Effector memory CD8-positive, alpha-beta T cell (primary cell): ENCODE measurements at places on chromosomes 16 and 17.

DNA sequence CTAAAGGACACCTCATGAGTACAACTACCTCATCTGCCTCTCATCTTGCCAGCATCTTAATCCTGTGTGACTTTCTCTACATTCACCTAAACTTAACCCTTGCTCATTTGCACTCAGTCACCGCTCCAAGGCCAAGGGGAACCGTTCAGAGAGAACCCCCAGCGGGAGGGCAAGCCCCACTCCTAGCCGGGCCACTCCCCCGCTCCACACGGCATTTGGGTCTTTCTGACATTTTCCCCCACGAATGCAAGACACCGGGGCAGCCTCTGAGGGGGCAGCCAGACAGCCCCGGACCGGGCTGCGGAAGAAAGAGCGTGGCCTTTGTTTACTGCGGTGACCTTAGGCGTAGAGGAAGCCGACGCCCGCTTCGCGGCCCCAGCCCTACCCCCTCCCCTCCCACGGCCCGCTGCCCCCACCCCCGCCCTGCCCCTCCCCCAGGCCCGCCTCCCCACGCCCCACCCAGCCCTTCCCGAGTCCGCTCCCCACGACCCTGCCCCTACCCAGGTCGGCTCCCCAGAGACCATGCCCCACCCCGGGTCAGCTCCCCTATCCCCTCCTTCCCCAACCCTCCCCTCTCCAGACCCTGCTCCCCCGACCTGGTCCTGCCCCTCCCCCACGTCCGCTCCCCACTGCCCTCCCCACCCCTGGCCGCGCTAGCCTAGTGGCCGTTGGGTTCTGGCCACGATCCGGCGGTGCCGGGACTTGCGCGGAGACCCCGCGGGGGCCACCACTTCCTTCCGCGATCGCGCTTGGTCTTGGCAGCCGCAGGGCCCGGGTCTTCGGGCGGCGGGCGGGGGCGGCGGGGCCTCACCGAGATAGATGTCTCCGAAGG, 789 bp downstream of the CSNK1D start:
- DNase-seq = no peak

DNA sequence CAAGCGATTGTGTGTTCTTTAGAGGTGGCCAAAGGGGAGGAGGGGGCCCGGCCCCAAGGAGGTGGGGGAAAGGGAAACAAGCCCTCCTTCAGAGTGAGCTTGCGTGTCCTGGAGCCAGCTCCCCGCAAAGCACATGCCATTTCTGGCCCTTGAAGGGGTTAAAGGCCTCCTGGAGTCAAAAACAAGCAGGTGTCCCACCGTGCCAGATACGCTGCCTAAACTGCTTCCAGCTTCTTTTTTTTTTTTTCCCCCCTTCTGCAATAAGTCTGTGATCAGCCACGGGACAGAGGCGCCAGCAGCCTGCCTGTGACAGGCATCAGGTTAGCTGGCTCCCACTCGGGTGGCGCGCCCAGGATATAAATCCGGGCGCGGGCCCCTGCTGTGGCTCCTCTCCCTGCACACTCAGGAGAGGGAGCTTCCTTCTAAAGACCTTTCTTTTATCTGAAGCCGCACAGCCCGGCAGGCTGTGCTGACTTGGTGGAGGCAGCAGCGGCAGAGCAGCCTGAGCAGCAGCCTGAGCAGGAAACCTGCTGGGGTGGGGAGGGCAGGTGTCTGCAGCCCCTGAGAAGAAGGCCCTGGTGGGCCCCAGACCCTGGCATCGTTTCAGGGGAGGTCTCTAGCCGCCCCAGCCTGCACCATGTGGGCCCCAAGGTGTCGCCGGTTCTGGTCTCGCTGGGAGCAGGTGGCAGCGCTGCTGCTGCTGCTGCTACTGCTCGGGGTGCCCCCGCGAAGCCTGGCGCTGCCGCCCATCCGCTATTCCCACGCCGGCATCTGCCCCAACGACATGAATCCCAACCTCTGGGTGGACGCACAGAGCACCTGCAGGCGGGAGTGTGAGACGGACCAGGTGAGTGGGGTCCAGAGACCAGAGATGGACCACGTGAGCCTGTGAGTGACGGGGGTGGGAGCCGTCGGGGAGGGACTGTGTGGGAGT, at the start of gene WFIKKN2:
Gene WFIKKN2, plus strand, starts transcription at position 286 of the 934 bp plus-strand sequence. Its CDS starts 352 bp downstream, at position 638.
- DNase-seq = no peak

DNA sequence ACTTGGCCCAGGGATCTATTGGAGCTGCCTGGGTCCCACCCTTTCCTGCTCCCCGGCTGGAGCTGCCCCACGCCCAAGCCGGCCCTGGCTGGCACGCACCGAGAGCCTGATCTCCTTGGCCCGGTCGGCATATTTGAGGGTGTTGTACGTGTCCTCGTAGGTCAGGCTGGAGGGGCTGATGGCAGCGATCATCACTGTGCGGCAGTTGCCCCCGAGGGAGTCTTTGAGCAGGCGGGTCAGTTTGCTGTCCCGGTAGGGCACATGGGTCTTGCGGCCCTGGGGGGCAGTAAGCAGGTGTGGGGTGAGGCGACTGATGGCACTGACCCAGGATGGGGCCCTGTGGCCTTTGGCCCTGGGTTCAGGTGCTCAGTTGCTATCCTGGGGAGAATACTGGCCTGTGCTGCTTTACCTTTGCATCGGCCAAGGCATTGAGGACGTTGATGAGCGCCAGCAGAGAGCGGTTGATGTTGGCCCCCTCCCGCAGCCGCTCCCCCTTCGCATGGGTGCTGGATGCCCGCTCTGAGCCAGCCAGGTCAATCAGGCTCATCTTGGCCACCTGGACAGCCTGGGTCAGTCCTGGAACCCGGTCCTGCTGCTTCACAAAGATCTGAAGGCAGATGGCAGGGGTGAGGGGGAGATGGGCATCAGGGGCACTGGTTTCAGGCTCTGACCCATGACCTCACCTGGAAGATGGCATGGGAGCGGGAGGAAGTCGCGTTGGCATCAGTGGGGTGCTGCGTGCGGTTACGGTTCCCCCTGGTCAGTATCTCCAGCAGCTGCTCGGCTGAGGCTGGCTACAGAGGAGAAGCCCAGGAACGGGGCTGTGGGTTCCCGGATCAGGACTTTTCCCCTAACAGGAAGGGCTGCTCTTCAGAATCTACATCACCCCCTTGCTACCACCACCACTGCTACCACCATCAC, 13.5 kb downstream of the KIF18B start:
- no peak for DNase-seq

DNA sequence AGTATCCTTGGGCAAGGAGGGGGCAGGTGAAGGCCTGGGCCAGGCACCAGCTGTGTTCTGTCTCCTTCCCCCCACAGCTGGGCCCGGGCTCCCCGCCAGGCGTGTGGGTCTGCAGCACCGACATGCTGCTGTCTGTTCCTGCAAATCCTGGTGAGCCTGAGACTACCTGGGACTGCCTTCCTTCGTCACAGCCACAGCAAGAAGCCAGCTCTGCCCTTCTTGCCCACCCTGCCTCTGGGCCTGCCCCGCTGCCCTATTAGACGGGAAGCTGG, 12.3 kb downstream of the FCSK start:
- no peak for DNase-seq

DNA sequence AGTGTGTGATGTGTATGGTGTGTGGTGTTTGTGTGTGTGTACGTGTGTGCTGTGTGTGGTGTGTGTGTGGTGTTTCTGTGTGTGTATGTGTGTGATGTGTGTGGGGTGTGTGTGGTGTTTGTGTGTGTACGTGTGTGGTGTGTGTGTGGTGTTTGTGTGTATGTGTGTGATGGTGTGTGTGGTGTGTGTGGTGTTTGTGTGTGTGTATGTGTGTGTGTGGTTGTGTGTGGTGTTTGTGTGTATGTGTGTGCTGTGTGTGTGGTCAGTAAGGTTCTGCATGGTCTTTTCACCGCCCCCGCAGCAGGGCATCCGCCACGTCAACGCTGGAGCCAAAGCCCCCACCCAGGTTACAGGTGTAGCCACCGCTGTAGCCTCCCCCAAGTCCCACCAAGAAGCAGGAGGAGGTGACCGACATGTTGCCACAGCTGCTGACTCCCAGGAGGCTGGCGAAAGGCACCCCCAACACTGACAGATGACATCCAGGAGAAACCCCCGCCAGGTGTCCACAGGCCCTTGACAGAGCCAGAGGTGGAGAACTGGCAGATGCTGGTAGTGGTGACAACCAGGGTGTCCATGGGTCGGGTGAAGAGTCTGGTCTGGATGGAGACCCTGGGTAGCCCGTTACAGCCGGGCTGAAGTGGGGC, 9.3 kb upstream of the KRT17 start:
- DNase-seq = no peak

DNA sequence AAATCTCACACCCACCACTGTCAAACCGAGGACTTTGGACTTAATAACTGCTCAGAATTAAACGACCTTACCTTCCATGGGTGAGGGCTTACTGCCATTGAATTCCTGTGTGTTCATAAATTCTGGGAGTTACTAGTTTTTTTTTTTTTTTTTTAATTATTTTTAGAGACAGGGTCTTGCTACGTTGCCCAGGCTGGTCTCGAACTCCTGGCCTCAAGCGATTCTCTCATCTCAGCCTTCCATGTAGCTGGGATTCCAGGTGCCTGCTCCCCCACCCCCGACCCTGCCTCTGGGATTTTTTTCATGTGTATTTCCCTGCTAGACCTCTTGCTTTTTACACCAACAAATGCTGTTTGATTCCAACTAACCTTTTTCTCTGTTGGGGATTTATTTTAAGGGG, 14.9 kb upstream of the CD300A start:
- no peak for DNase-seq

- DNase-seq = no peak
Observed at GRCh38 chr17:64327201-64327930, 63.3 kb downstream of the PECAM1 start.

GRCh38 chr16:12535535-12536411, 267.9 kb downstream of the CPPED1 start:
- peak; percentile 9 for DNase-seq

- DNase-seq = no peak
Observed at GRCh38 chr17:8382052-8382879, 727 bp downstream of the RPL26 start.

DNA sequence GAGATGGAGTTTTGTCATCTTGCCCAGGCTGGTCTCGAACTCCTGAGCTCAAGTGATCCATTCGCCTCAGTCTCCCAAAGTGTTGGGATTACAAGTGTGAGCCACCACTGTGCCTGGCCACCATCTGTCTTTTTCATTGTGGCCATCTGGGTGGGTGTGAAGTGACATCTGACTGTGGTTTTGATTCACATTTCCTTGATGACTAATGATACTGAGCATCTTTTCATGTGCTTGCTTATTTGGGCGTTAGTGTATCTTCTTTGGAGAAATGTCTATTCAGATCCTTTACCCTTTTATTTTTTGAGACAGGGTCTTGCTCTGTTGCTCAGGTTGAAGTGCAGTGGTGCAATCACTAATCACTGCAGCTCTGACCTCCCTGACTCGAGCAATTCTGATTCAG, 53.9 kb upstream of the ERN1 start:
- DNase-seq = no peak

DNA sequence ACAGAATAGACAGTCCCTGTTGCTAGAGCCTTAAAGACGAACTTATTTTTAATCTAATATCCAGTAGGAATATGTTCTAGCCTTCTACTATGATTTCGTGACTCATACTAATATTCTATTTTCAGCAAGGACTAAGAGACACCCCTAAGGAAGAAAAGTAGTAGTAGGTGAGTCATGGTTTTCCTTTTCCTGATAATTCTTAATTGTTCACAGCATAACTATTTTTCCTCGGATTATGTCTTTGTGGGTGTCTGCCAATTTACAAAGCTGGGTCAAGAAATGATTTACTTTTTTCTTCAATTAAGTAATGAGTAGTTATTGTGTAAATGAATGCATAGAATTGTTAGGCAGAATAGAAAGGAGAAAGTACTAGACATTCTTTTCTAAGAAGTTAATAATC, 292.2 kb downstream of the TOX3 start:
- no peak for DNase-seq

DNA sequence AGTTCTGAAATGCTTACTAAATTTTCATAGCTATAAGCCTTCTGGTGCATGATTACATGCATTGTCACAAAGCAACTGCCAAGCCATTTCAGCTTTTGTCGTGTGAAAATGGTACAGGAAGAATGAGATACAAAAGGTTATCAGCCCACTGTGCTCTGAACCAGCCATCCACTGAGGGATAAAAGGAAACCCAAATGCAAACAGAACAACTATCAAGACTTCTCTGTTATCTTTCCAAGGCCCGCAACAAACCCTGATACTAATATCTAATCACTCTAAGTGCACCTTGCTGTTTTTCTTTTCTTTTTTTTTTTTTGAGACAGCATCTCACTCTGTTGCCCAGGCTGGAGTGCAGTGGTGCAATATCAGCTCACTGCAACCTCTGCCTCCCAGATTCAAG, 109.0 kb downstream of the FTO start:
- no peak for DNase-seq

- no peak for DNase-seq
Observed at GRCh38 chr17:66834919-66835454, at the start of gene CACNG5. TSS of gene CACNG5 (plus strand) at chr17:66835117. CDS start at chr17:66877333, 42,216 bp downstream.

GRCh38 chr17:78651554-78651953, 74.4 kb upstream of the DNAH17 start:
- DNase-seq = no peak

GRCh38 chr16:24324421-24324820, 68.3 kb downstream of the CACNG3 start:
- DNase-seq = no peak

DNA sequence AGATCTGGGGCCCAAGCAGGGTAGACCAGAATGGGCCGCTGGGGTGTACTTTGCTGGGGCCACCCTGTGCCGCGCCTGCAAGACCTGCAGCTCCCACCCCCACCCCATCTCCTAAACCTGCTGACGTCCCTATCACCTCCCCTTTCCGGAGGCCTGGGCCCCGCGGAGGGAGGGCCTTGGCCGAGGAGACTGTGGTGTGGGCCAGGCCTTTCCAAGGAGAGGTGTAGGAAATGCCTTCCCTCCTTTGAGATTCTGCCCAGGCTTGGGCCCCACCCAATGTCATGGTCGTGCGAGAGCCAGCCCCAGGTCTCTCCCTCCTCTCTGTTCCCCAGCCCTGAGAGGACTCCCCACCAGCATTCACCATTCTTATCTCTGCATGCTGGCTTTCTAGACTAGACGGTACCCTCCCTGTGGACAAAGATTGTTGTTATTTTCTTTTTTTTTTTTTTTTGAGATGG, 3.9 kb upstream of the WFIKKN2 start:
- no peak for DNase-seq

DNA sequence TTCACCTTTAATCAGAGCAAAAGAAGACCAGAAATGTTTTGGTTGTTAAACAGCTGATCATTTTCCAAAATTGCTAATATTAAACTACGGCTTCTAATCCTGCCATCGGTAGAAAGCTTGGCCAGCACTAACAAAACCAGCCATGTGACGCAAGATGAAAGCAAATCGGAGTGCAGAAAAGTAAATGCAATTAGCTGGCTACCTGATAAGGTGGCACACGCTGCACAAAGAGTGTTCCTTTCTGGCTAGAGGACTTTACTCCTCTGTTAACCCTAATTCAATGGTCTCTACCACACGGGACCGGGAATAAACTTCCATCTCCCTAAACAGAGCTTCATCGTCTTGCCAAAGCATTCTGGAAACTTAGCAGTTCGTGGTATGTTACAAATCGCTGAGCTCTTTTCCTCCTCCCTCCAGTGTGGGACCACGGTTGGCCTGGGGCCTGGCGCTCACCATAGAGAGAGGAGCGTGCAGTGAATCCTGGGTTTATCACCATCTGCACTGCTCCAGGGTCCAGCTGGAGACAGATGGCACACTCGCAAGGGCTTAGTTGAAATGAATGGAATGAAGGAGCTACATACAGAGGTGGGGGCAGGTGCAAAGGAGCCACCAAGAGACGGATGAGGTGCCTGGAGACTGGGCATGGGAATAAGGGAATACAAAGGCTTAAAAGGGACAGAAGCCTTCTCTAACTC, 10.1 kb upstream of the COG1 start:
- no peak for DNase-seq

GRCh38 chr17:68195667-68196393, 52.0 kb upstream of the AMZ2 start:
- no peak for DNase-seq

- DNase-seq = no peak
Observed at GRCh38 chr17:16417399-16417798, 2.0 kb downstream of the TRPV2 start.

- no peak for DNase-seq
Observed at GRCh38 chr17:58369214-58370031, 17.4 kb upstream of the SUPT4H1 start.
